ENCODE measurements at places on chromosomes 13 and 19.

GRCh38 chr19:43797118-43797517 is 5.1 kb downstream of the LYPD5 start:
- no peak for DNase-seq

GRCh38 chr13:45368005-45368404 is 27.0 kb upstream of the TPT1 start:
- DNase-seq = no peak

DNA sequence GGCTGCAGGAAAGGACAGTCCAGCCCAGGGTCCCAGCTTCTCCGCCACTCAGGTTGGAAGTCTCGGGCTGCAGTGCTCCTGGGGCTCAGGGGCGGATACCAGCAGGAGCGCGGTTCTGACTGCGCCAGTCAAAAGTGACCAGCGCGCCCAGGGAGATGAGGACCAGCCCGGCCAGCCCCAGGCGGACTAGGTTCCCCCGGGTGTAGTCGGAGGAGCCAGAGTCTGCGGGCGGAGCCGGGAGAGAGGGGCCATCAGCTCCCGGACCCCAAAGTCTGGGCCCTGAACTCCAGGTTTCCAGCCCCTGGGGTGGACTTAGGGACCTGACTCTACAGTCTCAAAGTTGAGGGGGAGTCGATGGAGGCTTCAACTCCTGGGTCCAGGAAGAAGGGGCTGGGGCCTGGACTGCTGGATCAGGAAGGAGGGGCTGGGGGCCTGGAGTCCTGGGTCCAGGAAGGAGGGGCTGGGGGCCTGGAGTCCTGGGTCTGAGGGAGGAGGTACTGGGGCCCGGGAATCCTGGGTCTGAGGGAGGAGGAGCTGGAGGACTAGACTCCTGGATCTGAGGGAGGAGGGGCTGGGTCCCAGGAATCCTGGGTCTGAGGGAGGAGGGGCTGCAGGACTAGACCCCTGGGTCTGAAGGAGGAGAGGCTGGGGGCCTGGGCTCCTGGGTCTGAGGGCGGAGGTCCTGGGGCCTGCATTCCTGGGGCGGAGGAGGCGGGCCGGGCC is 5.3 kb downstream of the OSCAR start:
- DNase-seq = no peak

GRCh38 chr13:112890316-112891145 is 78.5 kb upstream of the MCF2L start:
- DNase-seq = no peak
